ENCODE measurements at places on chromosomes 3 and 15.

- DNase-seq = no peak
Measured at GRCh38 chr15:90029024-90029423, 27.9 kb downstream of the ZNF710 start.

GRCh38 chr3:185656321-185656840 is 70.3 kb downstream of the SENP2 start:
- peak; percentile 96 for DNase-seq

- no peak for DNase-seq
Measured at GRCh38 chr15:40871749-40872617, 2.1 kb downstream of the RHOV start.

DNA sequence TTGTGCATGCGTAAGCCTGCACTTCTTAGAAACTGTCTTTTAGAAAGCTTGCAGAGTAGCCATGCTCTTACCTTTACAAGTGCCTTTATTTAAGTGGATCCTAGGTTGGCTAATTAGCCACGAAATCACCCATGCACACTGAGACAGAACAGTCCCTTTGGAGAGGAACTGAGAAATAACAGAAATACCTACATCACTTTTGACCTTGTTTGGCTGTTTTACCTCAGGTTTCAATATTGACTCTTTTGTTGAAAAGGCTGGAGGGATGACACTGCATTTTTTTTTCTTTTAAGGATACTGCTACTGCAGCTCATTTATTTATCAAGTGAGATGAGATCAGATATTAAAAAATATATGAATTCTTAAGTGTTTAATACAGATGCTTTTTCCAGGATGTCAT is 155.6 kb upstream of the GOLIM4 start:
- peak; percentile 2 for DNase-seq

- peak; percentile 69 for DNase-seq
Measured at GRCh38 chr15:44066211-44066827, 128.8 kb downstream of the FRMD5 start.

GRCh38 chr3:31029706-31030105 is 135.2 kb upstream of the GADL1 start:
- no peak for DNase-seq

DNA sequence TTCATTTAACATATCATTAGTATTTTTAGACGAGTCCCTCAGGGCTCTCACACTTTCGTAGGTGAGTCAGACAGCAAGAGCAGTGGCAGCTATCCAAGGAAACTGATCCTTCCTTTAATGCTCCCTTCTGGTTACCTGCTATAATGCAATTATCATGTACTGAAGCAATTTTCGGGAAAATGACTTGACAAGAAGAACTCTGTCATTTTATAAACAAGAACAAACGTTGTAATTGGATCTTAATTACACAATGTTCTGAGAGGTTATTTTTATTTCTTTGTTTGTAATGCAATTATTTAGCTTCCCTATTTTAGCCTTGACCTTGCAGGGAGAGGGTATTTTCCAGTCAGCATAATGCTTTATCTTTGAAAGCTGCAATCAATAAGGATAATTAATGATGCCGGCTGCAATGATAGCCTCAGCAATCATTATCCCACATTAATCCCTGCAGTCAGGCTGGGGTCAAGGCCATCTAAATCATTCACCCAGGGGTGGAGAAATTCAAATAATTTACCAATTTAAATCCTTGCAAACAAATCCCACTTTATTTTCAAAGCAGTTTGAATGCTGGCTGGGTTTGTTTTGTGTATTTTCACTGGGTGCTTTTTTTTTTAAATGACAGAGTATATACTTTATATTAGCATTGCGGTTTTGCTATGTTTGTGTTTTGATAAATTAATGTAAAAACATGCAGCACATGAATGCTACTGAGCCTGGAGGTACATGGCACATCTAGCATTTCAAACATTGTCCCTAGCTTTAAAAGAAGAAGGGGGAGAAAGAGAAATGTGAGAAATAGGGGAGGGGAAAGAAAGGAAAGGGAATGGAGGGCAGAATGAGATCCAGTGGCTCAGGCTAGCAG is 249.9 kb downstream of the SHOX2 start:
- DNase-seq = no peak

DNA sequence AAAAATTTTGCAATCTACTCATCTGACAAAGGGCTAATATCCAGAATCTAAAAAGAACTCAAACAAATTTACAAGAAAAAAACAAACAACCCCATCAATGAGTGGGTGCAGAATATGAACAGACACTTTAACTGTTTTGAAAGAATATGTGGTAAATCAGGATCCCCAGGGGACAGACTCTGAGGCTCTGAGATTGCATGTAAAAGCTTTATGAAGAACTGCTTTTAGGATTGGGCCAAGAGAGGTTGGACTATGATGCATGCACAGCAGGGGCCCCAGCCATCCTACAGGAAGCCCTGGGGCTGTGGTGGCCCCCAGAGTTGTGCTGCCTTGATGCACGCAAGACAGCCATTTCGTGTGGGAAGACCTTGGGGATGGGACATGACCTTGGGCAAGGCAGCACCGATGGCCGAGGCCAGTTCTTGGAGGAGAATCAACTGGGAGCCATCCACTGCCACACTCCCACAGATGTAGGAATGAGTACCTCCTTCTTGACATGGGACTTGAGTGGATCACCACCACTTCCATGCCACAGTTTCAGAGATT is 298.1 kb upstream of the THBS1 start:
- DNase-seq = peak; percentile 69

- no peak for DNase-seq
Measured at GRCh38 chr3:71511446-71511845, 72.1 kb downstream of the FOXP1 start.

DNA sequence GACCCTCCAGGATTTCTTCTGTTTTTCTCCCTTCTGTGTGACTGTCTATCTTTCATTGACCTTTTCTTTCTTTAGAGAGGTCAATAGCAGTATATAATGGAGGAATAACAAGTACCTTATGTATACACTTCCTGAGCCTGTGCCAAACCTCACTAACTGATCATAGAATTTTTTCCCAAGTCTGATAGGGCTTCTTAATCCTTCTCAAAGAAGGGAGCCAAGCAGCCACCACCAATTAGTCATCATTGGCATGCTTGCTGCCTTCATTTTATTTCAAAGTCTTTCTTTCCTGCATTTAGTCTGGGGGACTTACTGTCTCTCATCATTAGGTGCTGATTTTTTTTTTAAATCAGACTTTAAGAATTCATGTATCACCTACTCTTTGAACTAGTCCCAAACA is 327.0 kb downstream of the FEZF2 start:
- peak; percentile 31 for DNase-seq

GRCh38 chr15:25176991-25177954 is 222.5 kb downstream of the SNRPN start:
- no peak for DNase-seq

- no peak for DNase-seq
Measured at GRCh38 chr15:46918462-46919140, 798.7 kb upstream of the SEMA6D start.

DNA sequence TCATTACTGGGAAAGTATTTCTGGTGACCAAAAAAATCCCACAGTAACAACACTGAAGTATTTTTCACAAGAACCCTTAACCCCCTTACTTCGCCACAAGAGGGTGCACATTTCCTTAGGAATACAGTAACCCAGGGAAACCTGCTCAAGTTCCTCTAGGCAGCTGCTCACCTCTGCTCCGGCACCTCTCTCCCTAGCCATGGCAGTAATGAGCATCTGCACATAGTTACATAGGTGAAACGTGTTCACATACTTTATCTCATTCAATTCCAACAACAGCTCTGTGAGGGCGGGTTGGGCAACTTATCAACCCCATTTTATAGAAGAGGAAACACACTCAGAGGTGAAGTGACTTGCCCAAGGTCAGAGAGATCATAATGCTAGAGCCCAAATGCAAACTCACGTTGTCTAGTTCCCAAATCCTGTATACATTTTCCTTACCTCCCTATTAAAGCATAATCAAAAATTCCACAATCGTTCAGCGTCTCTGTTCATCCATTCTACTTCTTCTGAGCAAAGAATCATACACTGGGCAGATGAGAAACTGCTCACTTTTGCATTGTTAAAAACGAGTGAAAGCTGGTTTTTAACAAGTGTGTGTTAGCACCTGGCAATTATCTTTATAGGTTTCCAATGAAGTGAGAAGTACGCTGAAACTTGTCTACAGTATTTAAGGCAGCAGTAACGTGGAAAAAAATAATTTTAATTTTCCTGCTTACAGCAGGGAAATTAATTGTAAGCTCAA is 90.7 kb downstream of the IGF2BP2 start:
- DNase-seq = peak; percentile 79

- no peak for DNase-seq
Measured at GRCh38 chr15:94701281-94701985, 470.1 kb downstream of the MCTP2 start.

DNA sequence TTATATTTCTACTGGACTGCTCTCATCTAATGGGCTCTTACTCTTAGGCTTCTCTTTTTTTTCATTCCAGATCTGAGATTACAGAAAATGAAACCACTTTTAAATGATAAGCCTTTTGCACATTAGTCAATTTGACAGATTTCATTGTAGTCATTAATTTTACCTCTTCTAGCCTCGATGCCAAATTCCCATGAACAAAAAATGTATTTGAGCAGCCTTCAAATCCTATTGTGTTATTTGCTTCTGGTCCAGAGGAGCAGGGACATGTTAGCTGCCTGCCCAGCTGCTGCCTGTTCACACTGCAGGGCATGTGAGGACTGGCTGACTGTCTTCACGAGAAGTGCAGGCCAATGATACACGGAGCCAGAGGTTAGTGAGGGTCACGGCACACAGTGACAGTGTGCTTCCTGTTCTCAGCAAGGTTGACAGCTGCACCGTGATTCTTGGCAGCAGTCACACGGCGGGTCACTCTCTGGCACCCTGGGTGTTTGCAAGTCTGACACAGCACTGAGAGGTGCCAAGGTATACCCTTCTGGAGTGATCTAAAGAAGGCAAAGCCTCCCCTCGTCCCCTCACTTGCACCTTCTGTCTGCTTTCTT is 40.8 kb downstream of the KAT2B start:
- DNase-seq = no peak

- DNase-seq = no peak
Measured at GRCh38 chr15:67783303-67783702, 42.0 kb upstream of the SKOR1 start.

- peak; percentile 18 for DNase-seq
Measured at GRCh38 chr3:183317886-183318865, 65.1 kb downstream of the B3GNT5 start.

DNA sequence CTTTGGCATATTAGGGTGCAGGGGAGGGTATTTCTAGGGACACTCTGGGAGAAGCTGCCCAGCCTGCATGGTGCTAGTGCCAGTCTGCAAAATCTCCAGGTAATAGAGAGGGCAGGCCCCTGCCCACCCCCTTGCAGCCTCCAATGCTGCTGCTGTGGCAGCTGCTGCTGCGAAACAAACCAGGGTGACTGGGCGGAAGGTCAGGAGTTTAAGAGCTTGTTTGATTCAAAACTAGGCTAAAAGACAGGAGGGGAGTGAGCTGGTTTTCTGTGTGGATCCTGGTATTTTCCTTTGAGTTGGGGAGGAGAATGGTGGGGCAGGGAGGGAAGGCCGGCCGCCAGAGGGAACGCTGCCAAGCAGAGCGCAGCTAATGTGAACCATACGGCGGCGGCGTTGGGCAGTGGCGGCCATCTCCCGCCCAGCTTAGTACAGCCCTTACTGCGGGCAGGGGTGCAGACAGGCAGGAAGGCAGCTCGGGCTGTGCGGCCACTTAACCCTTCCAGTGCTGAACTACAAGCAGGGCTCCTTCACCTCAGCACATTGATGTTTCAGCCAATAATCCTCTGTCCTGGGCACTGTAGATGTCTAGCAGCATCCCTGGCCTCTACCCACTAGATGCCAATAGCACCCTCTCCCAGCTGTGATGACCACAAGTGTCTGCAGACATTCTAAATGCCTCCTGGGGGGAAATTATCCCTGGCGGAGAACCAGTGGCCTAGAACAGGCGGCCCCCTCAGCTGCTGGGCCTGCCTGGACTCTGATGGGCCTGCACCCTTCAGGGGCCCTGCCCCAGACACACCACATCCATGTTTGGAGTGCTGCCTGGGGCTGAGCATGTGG is 125.7 kb downstream of the EEFSEC start:
- DNase-seq = peak; percentile 95

GRCh38 chr3:113339616-113340244 is 101.6 kb downstream of the CFAP44 start:
- DNase-seq = peak; percentile 2

DNA sequence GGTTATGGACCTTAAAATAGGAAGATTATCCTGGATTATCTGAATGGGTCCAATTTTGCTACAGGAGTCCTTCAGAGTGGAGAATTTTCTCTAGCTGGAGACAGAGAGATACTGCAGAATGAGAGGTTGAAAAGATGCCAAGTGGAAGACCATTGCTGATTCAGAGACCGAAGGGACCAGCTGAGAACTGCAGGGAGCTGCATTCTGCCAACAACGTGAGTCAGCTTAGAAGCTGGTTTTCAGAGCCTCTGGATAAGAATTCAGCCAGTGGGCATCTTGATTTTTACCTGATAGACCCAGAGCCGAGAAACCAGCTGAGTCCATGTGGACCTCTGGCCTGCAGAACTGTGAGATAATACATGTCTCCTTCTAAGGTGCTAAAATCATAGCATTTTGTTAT is 234.0 kb downstream of the NR2F2 start:
- no peak for DNase-seq

- DNase-seq = peak; percentile 98
Measured at GRCh38 chr3:152258448-152259393, 10.0 kb upstream of the MBNL1 start.

DNA sequence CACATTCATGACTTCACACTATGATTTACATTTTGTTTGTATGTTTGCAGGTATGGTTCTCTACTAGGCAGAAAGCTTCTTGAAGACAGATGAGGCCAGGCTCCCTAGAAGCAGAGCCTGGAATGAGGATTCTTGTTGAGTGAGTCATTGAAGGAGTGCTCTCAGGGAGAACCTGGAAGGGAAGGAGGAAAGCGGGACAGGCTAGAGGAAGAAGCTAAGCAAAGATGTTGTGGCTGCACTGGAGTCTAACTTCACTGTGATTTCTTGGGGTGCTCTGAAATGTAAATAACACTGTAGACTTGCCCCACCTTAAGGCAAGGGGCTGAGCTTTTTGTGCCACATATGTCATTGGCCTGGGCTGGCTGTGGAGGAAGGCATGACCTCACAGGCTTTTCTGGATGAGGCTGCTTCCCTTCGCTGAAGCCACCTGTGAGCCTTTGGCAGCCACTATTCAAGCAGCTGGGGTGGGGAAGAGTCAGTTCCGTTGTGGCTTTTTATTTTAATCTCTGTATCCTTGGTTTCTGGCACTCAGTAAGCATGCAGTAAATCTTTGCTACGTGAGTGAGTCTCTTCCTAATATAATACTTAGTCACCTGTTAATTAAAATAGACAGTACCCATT is 307.3 kb downstream of the SV2B start:
- DNase-seq = peak; percentile 0
